ENCODE measurements at places on chromosomes 3 and 15.

DNA sequence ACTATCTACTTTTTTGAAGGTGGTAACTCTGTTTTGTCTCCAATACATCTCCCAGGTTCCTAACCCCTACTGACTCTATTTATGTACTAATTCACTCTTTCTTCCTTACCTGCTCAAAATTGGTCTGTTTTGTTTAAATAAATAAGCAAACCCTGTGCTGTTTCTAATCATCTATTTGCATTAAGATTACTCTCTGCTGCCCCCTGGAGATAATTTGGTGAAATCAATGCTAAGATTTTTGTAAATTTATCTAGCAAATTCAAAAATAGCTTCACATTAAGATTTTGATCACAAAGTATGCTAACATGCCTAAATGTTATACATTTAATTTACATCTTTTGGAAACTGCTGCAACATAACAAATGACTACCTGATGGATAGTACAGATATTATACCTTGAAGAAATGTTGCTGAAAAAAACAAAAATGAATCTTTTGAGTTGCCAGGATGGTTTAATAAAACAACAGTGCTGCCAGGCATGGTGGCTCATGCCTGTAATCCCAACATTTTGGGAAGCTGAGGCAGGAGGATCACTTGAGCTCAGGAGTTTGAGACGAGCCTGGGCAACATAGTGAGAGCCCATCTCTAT lies 4.4 kb upstream of the CD200R1 start:
- DNase-seq = no peak

DNA sequence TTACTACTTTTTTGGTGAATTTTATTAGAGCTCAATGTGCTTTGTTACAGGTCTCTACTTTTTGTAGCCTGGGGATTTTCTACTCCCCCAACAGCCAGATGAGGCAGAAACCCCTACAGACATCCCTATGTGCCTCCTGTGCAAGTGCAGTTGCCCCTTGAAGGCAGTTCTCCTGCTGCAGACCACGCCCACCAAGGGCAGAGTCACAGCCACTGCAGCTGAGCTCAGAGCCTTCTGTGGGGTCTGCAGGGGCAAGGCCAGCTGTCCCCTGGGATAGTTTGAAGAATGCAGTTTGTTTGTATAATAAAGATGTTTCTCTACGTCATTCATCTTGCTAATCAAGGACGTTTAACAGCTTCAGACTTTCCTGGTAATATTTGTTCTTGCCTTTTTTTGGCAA lies 76.8 kb downstream of the NPAP1 start:
- no peak for DNase-seq

DNA sequence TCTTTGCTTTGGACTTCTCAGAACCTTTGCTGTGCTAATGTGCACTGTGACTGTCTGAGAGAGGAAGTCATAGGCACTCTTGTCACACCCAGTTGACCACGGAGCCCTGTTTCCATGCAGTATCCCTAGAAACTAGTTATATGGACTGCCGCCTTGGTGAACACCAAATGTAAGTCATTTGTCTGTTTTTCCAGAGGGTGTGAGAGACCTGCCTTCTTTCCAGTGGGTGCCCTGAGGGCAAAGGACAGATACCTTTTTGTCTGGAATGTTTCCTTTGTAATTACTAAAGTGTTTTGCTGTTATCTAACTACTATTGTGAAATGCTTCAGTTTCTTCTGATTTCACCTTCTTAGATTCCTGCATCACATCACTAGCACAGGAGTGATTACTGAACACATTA lies 91.8 kb downstream of the LARS2 start:
- no peak for DNase-seq

GRCh38 chr15:65101411-65101890 lies 13.5 kb downstream of the UBAP1L start:
- no peak for DNase-seq

DNA sequence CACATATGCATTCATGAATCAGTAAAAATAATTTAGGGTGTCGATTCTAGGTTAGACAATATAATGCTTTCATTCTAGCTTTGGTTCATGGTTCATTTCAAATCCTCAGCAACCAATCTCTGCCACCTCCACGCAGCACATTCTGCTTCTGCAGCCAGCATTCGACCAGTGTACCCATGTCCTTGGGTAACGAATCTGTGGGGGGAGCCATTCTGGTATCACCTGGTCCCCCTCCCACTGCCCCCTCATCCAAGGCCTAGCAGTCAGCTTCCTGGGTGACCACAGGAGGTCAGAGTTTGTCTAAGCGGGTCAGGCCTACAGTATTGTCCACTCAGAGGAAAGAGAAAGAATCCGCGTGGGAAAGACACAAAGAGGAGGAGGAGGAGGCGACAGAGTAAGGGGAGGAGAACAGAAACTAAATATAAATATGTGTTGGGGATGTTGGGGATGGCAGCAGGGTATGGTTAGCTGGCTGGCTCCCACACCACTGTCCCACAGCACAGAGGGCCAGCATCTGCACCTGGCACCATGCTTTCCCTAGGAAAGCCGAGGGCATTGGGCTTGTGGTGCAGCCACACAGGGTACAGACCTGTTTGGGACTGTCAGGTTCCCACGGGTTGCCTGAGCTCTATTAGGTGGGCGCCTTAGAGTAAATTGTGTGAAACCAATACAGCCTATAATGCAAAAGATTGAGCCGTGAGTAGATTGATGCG lies 12.1 kb downstream of the PAK6 start:
- no peak for DNase-seq

- no peak for DNase-seq
These were observed 336.1 kb downstream of the MFSD1 start for GRCh38 chr3:159137949-159138348.

DNA sequence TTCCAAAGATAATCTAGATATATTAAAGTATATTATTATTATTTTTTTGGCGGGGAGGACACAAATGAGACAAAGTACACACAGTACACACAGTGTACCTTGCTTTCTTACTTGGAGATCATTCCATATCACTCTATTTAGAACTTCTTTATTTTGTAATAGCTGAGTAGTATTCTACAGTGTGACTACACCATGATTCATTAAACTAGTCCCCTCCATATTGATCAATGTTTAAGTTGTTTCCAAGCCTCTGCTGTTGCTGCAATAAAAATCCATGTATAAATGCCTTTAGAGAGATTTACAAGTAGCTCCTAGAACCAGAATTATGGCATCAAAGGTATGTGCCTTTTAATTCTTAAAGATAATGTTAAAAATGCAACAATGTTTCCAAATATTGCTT lies 38.8 kb downstream of the PYGO1 start:
- no peak for DNase-seq

GRCh38 chr3:138124706-138125355 lies 7.4 kb downstream of the A4GNT start:
- DNase-seq = no peak

Data from stimulated activated CD8-positive, alpha-beta memory T cell treated with anti-CD3 and anti-CD28 coated beads, Interleukin-2, amount 100 ng/mL, for 1 hour (primary cell).